ENCODE measurements at places on chromosomes 1 and 21.

DNA sequence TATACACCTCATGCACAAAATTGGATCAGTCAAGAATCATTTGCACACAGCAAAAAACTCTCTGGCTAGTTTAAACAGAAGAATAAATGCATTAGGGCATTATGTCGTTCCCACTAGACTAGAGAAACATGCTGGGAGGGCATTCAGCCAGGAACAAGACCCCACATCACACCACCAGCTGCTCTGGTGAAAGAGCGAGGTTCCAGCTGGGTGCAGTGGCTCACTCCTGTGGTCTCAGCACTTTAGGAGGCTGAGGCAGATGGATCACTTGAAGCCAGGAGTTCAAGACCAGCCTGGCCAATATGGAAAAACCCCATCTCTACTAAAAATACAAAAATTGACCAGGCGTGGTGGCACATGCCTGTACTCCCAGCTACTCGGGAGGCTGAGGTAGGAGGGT, 52.1 kb upstream of the BACE2 start:
- DNase-seq: no peak

GRCh38 chr1:51877434-51878307, 856 bp downstream of the NRDC start:
- no peak for DNase-seq

GRCh38 chr1:172279939-172280636, 140.4 kb upstream of the C1orf105 start:
- no peak for DNase-seq

DNA sequence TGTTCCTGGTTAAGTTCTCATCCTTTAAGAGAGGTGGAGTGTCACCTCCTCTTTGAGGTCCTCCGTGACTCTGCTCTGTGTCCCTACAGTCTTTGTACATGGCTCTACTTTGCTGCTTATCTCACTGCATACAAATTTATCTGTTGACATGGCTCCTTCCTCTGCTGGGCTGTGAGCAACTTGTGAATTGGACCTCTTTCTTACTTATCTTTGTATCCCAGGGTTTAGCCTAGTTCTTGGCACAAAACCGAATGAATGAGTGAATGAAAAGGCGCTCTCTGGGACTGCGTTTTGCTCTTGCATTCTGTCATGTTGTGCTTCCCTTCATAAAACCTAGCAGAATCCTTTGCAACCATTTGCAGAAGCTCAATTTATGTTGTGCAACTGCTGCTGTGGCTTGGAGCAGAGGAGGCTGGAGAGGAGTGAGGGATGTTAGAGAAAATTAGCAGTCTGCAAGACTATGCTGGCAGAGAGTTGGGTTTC, 12.4 kb downstream of the SLC26A9 start:
- DNase-seq: no peak

DNA sequence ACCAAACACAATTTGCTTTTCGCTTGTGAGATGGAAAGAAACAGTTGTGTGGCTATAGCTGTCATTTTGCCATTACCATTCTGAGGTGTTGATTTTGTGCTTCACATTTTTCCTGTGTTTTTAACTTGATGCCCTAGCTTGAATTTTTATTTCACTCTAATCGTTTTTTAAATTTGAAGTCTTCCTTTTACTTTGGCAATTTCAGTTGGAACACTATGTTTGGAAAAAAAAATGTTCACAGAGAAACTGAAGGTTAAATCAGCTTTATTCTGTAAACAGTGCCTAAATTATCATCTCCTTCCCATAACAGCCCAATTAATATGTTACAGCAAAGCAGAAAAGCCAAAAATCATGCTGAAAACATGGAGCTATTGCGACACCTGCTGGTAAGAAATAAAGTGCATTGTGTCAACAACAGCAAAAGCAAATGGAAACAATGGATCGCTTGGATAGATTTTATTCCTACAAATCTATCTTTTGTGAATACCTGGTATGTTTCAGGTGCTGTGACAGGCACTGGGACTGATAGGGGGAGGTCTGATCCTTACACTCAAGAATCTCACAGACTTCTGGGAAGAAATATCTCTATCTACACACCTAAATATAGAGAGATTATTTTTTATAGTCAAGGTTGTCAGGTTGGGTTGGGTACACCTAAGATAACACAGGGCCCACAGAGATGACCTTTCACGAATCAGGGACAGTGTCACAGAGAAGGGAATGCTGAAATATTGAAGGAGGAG, 16.2 kb upstream of the ERICH3 start:
- DNase-seq: no peak

DNA sequence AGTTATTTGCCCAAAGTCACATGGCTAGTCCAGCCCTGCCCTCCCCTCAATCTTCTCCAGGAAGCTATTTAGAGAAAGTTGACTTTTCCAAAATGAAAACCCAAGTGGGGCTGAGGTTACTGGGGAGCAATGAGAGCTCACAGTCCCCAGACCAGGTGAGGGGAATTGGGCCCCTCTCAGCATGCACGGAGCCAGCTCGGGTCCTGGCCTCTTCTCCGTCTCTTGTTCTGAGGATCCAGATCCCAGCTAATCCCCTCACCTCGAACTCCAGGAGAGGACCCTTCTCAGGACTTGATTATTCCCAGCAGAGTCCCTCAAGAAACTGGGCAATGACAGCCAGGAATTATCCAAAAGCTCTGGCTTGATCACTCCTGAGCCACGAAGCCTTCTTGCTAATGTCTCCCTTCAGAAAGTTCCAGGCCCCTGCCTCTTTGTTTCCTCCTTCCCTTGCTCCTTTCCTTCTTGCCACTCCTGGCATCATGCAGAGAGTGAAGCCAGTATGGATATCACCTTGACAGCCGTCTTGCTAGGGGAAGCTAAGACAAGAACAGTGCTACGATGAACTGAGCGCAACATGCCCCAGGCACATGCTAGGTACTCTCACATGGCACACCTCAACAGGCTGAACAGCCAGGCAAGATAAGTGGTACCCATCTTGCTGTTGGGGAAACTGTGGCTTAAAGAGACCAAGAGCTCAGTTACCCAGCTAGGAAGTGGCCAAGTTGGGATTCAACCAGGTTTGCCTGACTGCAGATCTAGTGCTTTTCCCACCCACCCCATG, 51.9 kb downstream of the KLHDC7A start:
- DNase-seq: no peak

DNA sequence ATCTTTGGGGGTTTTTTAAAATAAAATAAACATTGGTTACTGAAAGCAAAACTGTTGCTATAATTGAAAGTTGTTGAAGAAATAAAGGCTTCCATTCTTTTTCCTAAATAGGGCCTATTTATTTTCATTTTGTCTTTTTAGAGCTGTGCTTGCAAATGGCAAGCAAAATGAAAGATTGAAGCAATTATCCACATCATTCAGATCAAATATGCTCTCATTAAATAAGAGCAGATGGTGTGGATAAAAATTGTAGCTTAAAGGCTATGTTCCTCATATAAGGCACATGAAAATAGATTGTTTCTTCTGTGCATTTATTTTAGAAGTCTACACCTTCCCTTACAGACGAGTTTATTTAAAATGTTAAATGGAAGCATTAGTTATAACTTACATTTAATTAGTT, 1317.7 kb downstream of the MRPL39 start:
- DNase-seq: no peak

- DNase-seq: no peak
Observed at GRCh38 chr1:87250336-87250735, 78.3 kb upstream of the LMO4 start.

DNA sequence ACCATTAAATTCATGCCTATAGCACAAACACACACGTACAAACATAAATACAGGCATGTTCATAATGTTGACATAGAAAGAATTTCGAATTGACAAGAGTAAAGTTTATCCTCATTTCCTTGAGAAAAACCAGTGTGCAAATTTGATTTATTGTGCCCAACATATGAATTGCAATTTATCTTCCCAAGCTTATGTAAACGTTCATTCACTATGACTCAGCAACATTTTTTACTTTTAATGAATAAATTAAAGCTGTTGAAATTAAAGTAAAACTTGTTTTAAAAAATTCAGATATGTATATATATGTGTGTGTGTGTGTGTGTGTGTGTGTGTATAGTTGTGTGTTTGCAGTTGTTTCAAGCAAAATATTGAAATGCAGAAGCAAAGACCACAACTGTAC, 1067.9 kb downstream of the BRINP3 start:
- no peak for DNase-seq

DNA sequence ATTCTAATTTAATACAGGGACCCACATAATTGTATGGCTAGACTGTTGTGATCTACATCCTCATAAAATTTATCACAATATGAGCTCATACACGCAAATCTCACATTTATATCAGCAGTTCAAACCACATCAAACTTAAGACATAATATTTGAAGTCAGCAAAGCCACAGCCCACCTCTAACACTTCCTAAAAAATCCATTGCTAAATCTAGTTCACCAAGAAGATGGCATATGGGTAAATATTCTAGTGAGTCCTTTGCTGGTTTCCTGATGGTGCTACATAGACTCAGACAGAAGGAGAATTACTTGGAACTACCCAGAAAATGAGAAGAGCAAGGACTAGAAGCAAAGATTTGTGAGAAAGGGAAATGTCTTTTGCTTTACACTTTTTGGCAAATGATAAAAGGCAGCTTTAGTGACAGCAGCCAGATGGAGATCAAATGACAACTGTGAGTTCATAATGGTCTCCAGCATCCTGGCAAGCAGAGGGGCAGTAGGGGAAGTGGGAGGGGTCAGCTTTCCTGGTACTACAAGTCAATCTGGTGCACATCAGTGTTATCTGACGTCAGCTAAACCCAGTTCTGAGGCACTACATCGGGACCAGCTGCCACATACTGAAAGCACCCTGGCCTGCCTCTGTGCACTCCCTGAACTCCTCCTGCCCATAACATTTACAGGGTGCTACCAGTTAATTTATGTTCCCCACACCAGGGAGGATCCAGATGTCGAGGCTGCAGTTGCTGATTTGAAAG, 10.6 kb upstream of the GADD45A start:
- no peak for DNase-seq

DNA sequence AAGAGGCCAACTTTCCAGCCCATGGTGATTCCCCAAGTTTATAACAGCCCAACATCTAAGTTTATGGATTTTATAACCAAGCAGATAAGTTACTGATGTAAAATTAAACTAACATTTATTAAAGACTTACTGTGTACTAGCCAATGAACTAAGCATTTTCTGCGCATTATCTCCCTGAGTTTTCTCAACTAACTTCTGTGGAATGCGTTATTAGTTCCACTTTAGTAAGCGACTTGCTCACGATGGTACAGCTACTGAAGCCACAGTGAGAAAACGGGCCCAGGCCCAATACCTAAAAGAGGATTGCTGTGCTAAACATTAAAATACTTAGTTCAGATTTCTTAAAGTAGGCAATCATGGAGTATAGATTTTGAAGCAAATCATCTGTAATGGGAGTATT, 61.0 kb downstream of the ZBTB18 start:
- DNase-seq: no peak

DNA sequence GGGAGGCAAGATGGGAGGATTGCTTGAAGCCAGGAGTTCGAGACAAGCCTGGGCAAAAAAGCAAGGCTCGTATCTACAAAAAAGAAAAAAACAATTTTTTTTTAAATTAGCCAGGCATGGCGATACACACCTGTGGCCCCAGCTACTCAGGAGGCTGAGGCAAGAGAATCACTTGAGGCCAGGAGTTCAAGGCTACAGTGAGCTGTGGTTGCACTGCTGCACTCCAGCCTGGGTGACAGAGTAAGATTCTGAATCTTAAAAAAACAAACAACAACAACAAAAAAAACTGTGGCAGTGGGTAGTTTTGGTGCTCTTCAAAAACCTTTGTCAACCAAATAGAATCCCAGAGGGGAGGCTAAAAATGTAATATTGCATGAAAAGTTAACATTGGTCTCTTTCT, 734 bp downstream of the PTPN22 start:
- DNase-seq: no peak

DNA sequence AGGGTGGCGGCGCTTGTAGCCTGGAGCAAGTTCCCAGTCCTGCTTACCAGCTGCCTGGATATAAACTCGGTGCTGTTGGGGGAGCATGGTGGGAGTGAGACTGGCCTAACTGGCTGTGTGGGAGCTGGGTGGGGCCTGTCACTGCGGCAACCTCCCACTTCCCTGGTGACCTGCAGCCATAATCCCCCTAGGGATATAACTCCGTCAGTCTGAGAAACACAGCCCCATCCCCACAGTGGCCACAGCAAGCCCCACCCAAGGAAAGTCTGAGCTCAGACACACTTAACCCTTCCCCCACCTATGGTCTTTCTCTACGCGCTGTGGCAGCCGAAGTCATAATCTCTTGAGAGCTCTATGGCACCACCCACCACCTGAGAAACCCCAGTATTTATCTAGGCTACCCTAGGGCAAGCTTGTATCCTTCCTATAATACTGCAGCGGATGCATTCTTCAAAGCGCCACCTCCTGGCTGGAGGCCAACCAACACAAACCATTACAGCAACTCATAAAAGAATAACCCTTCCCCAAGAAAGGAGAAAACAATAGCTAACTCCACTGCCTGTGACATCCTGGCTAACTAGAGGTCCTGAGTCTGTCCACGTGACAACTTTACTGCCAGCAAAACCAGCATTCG, 57.4 kb downstream of the ZNF648 start:
- DNase-seq: no peak

GRCh38 chr1:64474665-64475439, 4.9 kb downstream of the CACHD1 start:
- DNase-seq: no peak

- DNase-seq: no peak
Observed at GRCh38 chr1:147273409-147274336, 31.2 kb downstream of the CHD1L start.

DNA sequence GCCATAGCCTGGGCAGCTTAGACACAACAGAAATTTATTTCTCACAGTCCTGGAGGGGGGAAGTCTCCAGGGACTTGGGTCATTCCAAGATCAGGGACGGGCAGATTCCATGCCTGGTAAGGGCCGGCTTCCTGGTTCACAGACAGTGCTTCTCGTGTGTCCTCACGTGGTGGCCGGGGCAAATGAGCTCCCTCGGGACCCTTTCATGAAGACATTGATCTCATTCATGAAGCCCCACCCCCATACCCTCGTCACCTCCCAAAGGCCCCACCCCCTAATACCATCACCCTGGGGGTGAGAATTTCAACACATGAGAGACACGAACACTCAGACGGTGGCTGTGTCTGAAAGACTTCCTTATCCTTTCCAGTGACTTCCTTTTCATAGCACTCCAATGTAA, 51.5 kb downstream of the ACOT7 start:
- DNase-seq: no peak

DNA sequence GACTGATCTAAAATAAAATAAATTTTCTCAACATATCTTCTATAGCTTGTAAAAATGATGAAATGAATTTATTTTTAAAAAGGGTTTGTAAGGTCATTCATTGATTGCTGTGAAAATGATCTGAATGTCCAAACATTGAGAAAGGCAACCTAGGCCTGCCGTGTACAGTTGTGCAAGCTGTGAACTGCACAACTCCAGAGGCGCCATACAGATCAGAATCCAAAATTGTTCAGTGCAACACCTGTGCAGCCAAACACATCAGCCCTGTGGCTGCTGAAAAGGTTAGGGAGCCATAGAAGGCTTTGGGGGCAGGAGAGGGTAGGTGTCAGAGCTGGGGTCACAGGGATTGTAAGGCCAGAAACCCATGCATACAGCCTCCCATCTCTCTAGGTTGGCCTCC, 9.9 kb upstream of the ZC3H12A start:
- no peak for DNase-seq

- no peak for DNase-seq
Observed at GRCh38 chr1:6041432-6042062, 4.1 kb upstream of the KCNAB2 start.

Data from GOT3 (cell line).